ENCODE measurements at places on chromosomes 16 and 17.
A peak's percentile ranks its signal among the peaks of the same experiment; 100 is the strongest.

DNA sequence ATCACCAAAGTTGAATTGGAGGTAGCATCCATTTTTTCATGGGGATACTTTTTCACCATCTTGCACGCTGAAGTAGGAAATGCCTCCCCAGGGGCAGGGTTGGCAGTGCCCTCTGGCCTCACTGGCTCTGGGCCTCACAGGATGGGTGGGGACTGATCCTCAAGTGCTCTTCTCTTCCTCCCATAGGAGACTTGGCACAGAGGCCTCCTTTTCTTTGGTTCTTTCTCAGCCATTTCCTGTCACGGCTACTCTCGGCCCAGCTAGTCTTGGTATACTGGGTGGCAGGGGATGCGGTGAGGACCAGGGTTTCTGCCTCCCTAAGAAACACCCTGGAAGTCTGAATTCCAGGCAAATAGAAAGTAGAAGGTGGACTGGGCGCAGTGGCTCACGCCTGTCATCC is 58.2 kb downstream of the PECAM1 start:
- H3K36me3 ChIP-seq = peaks cover 7% of the 10 kb centered on the region
- H3K27me3 ChIP-seq = no peaks in the 10 kb centered on the region
- no peak for DNase-seq
- no peak overlapping the region for H3K4me3 ChIP-seq
- H3K4me1 ChIP-seq = peaks cover under 1% of the 10 kb centered on the region

DNA sequence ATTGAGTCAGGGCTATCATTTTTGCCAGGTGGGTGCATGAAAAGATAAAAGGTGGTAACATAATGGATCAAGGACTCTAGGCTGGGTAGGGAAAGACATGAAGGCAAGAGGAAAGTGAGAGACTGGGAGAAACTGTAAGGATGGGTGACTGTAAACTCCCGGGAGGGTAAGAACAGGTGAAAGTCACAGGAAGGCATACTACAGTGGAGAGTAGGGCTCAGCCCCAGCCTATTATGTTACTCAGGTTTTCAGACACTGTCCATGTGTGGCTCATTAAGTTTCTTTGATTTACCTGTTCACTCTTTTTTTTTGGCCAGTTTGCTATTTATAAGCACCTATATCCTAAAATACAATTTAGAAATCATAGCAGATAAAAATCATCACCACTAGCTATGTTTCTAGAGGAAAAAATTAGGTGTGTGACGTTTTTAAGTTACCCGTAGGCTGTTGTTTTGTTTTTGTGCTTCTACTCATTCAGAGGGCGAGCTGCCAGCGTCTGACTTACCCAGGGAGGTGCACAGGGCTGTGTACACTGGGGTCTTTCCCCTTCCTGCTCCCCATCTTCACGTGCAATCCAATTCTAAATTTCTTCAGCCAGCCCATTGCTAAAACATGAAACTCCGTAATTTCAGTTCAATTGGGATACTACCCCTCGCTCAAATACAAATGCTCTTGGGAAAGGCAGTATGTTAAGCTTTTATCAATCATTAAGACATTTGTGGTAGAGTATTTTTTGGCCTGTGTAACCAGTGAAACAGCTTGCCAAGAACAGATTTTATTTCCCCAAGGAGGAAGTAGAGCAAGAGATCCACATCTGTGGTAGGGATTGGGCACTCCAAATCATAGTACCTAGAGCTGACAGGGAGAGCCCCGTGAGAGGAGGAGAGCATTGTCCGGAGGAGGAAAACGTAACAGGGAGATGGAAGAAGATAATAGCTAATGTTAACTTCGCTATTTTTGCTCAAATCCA is 21.7 kb upstream of the VWA3A start:
- no peak overlapping the region for H3K4me3 ChIP-seq
- no peaks in the 10 kb centered on the region for H3K4me1 ChIP-seq
- H3K27me3 ChIP-seq = no peaks in the 10 kb centered on the region
- H3K27ac ChIP-seq = no peak overlapping the region
- DNase-seq = no peak

DNA sequence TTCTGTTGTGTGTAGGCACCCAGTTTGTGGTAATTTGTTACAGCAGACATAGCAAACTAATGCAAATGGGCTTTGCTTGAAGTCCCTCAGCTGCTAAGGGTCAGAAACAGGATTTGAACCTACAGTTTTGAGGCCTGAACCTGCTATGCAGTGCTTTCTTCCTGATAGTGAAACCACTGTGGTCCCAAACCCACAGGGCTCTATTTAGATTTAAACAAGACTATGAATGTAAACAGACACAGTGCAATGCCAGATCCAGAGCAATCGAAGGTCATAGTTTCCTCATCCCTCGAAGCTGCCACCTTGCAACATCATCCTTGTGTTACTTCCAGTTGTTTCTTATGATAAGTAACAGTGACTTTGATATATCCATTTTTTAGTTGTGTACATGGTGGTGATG is 630.2 kb downstream of the WWOX start:
- no peak overlapping the region for H3K27ac ChIP-seq
- no peaks in the 10 kb centered on the region for H3K27me3 ChIP-seq
- peaks cover 5% of the 10 kb centered on the region for H3K4me1 ChIP-seq
- H3K36me3 ChIP-seq = peaks cover 2% of the 10 kb centered on the region
- no peak for DNase-seq
- no peak overlapping the region for H3K4me3 ChIP-seq

DNA sequence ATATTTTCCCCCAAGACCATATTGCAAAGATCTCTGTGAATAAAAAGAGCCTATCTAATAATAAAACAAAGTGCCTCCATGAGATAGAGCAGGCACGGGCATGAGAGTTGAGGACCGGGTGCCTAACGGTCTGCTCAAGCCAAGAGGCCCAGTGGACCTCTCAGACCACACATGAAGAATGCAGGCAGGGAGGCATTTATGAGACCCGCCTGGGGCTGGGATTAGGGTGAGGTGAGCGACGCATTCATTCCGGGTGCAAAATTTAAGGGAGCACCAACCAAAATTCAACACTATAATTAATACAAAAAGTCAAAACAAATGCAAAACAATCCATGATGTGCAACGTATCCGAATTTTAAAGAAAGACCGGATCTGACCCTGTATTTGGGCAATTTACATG is 108.5 kb downstream of the MAF start:
- peaks cover 3% of the 10 kb centered on the region for H3K4me1 ChIP-seq
- H3K27me3 ChIP-seq = peaks cover 13% of the 10 kb centered on the region
- no peak overlapping the region for H3K27ac ChIP-seq
- no peaks in the 10 kb centered on the region for H3K36me3 ChIP-seq

DNA sequence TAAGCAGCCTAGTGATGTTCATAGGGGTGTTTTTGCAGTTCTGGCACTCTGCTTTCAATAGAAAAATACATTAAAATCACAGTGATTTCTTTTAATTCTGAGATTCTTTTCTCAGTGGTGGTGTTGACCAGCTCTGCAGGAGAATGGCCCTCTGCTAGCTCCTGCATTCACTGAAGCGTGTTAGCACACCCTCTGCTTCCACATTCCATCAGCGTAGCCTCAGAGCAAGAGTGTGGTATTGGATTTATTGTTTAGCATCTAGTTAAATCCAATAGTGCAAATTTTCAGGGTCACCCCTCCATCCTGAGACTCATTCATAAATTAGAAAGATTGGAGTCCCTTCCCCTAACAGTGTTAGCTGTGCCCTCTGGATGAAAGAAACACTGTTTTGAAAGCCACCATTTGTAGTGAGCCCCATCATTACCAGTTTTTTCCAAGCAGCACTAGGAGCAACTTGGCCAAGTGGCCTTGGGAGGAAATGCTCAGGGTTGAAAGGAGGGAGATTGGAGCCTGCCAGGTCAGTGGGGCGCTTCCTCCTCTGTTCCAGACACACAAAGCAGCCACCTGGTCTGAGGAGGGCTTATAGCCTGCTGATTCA is 45.7 kb downstream of the B9D1 start:
- peaks cover 12% of the 10 kb centered on the region for H3K4me1 ChIP-seq
- H3K27me3 ChIP-seq = no peaks in the 10 kb centered on the region
- no peak overlapping the region for H3K27ac ChIP-seq
- no peaks in the 10 kb centered on the region for H3K36me3 ChIP-seq
- DNase-seq = no peak
- no peak overlapping the region for H3K4me3 ChIP-seq

GRCh38 chr17:17440938-17441675 is 35.7 kb upstream of the MED9 start:
- peaks cover 2% of the 10 kb centered on the region for H3K4me1 ChIP-seq
- peaks cover 2% of the 10 kb centered on the region for H3K27me3 ChIP-seq
- no peak overlapping the region for H3K27ac ChIP-seq
- H3K36me3 ChIP-seq = no peaks in the 10 kb centered on the region
- no peak for DNase-seq

- peaks cover 88% of the 10 kb centered on the region for H3K36me3 ChIP-seq
- H3K27ac ChIP-seq = peak overlapping the region; percentile 90
- H3K4me3 ChIP-seq = peak overlapping the region; percentile 68
- no peaks in the 10 kb centered on the region for H3K27me3 ChIP-seq
- DNase-seq = peak; percentile 21
Measured at GRCh38 chr16:9102379-9102778, 10.9 kb downstream of the HAPSTR1 start.

DNA sequence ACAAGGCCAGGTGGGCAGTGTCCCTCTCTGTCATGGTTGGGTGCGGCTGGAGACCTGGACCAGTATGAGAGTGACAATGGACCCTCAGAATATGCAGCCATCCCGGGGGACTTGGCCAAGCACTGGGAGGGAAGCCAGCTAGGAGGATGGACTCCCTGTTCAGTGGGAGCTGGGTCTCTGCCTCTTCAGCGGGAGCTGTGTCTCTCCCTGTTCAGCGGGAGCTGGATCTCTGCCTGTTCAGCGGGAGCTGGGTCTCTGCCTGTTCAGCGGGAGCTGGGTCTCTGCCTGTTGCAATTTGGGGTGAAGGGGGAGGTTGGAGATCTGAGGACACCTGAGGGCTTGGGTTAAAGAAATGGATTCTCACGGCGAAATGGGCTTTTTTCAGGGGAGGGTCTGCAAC is 3.8 kb upstream of the PRSS33 start:
- H3K36me3 ChIP-seq = no peaks in the 10 kb centered on the region
- no peak overlapping the region for H3K4me3 ChIP-seq
- H3K4me1 ChIP-seq = peaks cover 3% of the 10 kb centered on the region

DNA sequence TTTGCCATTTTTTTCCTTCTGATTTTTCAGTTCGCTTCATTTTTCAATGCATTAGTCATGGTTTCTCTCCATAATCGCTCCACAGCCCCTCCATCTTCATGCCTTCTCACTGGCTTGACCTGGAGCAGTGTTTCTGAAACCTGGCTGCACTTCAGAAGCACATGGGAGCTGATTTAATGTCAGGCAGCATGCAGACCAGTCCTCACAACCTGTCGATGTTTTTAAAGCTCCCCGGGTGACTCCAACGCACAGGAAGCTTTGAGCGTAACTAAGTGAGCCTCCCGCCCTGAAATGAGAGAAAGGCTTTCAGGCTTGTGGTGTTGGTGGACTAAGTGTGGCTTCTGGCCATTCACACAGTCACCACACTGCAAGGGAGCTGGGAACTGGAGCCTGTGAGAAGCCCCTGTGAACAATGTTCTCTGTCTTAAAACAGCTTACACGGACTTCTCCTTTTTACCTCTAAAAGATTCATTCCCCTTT is 16.8 kb upstream of the DRG2 start:
- H3K36me3 ChIP-seq = no peaks in the 10 kb centered on the region
- DNase-seq = peak; percentile 45
- no peak overlapping the region for H3K4me3 ChIP-seq
- peaks cover 15% of the 10 kb centered on the region for H3K27me3 ChIP-seq

GRCh38 chr16:87956098-87956364 is 4.8 kb downstream of the BANP start:
- peak overlapping the region; percentile 63 for H3K4me3 ChIP-seq
- DNase-seq = no peak
- H3K27me3 ChIP-seq = no peaks in the 10 kb centered on the region
- H3K36me3 ChIP-seq = peaks cover 25% of the 10 kb centered on the region
- H3K4me1 ChIP-seq = peaks cover 67% of the 10 kb centered on the region

- no peak for DNase-seq
- no peaks in the 10 kb centered on the region for H3K27me3 ChIP-seq
- H3K27ac ChIP-seq = no peak overlapping the region
- H3K4me3 ChIP-seq = no peak overlapping the region
Measured at GRCh38 chr16:53632526-53632925, 71.1 kb downstream of the RPGRIP1L start.

All from activated CD8-positive, alpha-beta memory T cell treated with anti-CD3 and anti-CD28 coated beads, Interleukin-2, amount 10 ng/mL, durations not matched to agents 7 days and 5 days (primary cell).